Spleen (tissue), 13 donors: ENCODE measurements at places on chromosomes 2 and 18. TPM values are rescaled to one million over a fixed set of nuclear protein-coding genes. Genes with fewer than 3 reads are reported as not detected.
A peak's percentile ranks its signal among the peaks of the same experiment; 100 is the strongest.

DNA sequence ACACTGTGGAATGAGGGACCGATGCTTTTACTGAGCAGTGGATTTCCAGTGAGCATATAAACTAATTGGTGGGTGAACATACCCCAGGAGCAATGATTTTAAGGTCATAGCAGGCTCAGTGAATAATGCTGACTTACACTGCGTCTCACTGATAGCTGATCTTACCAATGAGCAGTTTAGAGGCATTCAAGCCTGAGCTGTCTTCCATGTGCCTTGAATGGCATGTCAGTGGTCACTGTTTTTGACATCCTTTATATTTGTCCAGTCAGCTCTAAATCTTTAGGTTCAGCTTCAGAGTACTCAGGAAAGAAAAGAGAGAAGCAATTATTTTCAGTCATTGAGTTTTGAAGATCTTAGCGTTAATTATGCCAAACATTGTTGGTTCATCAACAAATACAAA lies 88.3 kb downstream of the CAMKMT start:
- DNase-seq = no peak
- H3K27me3 ChIP-seq = no peaks in the 10 kb centered on the region
- H3K4me3 ChIP-seq = no peak overlapping the region
- no peaks in the 10 kb centered on the region for H3K4me1 ChIP-seq
- peaks cover 5% of the 10 kb centered on the region for H3K36me3 ChIP-seq
- H3K27ac ChIP-seq = no peak overlapping the region

DNA sequence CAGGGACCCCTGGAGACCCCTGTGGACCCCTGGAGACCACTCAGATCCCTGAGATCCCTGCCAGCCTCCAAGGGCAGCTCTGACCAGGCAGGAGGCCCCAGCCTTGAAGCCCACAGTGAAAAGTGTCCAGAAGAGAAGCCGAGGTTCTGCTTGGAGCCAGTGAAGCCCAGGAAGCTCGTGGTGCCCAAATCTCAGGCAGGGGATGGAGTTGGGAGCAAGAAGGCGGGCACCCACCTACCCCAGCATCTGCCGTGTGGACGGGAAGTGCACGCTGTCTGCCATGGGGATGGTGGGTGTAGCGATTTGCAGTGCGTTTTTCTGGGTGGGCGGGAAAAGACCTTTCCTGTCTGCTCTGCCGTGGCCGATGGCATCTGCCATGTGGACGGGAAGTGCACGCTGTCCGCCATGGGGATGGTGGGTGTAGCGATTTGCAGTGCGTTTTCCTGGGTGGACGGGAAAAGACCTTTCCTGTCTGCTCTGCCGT lies 120.6 kb upstream of the CTDP1 start:
- no peak for DNase-seq
- H3K27me3 ChIP-seq = peaks cover 4% of the 10 kb centered on the region

DNA sequence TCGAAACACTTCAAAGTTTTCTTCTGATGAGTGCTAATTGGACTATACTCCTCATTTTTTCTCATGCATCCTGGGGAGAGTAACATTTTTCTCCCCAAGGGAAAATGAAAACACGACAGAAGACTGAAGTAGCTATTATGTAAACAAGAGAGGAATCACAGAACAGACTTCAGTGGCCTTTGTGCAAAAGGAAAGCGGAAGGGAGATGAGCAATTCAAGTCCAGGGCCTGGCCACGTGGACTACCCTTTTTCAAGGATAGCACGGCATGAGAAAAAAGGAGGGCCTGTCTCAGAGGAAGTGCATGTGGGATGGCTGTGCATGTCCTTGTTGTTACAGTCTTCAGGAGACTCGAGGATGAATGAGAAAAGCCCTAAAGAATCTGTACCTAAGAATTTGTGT lies 43.8 kb upstream of the KCNE4 start:
- no peaks in the 10 kb centered on the region for H3K27me3 ChIP-seq
- DNase-seq = no peak
- H3K4me1 ChIP-seq = no peaks in the 10 kb centered on the region
- H3K27ac ChIP-seq = no peak overlapping the region

DNA sequence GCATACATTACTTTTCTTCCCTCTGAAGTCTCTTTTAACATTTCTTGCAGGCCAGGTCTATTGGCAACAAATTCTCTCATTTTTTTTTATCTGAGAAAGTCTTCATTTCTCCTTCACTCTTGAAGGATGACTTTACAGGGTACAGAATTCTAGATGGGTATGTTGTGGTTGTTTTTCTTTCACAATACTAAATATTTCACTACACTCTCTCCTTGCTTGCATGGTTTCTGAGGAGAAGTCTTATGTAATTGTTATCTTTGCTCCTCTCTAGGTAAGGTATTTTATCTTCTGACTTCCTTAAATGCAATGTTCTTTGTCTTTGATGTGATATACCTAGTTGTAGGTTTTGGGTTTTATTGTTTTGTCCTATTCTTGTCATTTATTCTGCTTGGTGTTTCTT lies 371.1 kb downstream of the FIGN start:
- no peak overlapping the region for H3K4me3 ChIP-seq
- H3K27ac ChIP-seq = no peak overlapping the region
- no peaks in the 10 kb centered on the region for H3K4me1 ChIP-seq
- no peak for DNase-seq
- H3K27me3 ChIP-seq = no peaks in the 10 kb centered on the region
- H3K36me3 ChIP-seq = no peaks in the 10 kb centered on the region

GRCh38 chr18:58058720-58059119 lies 14.7 kb downstream of the NEDD4L start:
- H3K27me3 ChIP-seq = no peaks in the 10 kb centered on the region
- DNase-seq = no peak
- no peaks in the 10 kb centered on the region for H3K36me3 ChIP-seq
- H3K4me1 ChIP-seq = no peaks in the 10 kb centered on the region

DNA sequence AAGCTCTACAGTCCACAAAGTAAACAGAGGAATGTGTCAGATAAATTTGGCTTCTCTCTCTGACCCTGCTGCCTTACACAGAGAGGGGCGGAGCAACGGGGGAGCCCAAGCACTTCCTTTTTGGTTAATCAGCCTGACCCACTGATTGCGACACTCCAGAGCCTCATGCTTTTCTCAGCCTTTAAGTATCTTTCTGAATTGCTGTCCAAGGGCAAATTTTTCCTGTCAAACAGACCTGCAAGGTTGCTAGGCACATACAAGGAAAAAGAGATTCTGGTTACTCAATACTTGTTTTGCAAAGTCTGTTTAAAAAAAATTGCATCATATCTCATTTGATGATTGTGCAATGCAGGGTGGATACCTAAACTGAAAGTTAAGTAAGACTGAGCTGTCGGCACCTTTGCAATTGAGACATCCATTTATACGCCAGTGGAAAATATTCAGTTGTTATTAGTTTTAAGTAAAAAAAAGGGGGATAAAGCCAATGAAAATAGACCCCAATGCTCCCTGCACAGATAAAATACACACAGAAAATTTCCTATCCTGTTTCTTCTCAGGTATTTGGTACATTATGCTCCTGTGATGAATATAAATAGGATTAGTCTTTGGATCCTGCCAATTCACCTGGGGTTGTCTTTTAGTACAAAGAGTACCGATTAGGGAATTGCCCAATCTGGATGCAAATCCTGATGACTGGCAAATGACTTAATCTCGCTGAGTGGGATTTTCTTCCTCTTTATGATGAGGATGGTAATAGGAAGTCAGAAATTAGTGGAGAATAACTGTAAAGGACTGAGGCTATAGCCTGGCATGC lies 260.2 kb upstream of the TRIB2 start:
- peak overlapping the region; percentile 25 for H3K4me3 ChIP-seq
- H3K36me3 ChIP-seq = no peaks in the 10 kb centered on the region
- peaks cover 6% of the 10 kb centered on the region for H3K4me1 ChIP-seq
- H3K27ac ChIP-seq = peak overlapping the region; percentile 79

GRCh38 chr2:136362676-136363390 lies 244.9 kb upstream of the CXCR4 start:
- no peaks in the 10 kb centered on the region for H3K27me3 ChIP-seq
- H3K4me1 ChIP-seq = no peaks in the 10 kb centered on the region
- DNase-seq = no peak
- no peaks in the 10 kb centered on the region for H3K36me3 ChIP-seq
- H3K27ac ChIP-seq = no peak overlapping the region
- H3K4me3 ChIP-seq = no peak overlapping the region

DNA sequence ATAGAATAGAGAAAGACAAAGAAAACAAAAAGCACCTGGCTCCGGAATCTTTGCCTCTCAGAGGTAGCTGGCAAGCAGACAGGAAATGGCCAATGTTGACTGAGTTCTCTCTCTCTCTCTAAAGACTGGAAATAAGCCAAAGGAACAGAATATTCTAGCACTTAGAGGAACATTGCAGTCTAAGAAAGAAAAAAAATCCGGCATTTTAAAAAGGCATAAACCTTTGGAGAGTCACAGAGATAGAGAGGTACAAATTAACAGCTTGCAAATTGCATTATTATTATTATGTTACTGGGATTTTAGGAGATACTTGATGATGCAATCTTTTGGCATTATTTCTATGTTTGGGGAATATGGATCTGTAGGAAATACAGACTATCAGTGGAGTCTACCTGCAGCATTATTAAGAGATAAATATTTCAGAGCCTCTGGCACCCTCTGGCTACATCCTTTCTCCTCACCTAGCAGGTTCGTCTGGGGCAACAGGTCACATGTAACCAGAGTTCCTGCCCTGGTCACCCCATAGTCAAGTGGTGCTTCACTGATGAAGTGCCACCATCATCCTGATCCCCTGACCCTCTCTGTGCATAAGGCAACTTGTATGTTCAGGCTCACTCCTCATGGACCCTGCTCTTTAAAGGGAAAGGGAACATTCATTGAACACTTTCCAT lies 318.9 kb upstream of the ACVR2A start:
- no peak overlapping the region for H3K4me3 ChIP-seq
- DNase-seq = no peak
- H3K27ac ChIP-seq = no peak overlapping the region
- peaks cover 6% of the 10 kb centered on the region for H3K4me1 ChIP-seq

DNA sequence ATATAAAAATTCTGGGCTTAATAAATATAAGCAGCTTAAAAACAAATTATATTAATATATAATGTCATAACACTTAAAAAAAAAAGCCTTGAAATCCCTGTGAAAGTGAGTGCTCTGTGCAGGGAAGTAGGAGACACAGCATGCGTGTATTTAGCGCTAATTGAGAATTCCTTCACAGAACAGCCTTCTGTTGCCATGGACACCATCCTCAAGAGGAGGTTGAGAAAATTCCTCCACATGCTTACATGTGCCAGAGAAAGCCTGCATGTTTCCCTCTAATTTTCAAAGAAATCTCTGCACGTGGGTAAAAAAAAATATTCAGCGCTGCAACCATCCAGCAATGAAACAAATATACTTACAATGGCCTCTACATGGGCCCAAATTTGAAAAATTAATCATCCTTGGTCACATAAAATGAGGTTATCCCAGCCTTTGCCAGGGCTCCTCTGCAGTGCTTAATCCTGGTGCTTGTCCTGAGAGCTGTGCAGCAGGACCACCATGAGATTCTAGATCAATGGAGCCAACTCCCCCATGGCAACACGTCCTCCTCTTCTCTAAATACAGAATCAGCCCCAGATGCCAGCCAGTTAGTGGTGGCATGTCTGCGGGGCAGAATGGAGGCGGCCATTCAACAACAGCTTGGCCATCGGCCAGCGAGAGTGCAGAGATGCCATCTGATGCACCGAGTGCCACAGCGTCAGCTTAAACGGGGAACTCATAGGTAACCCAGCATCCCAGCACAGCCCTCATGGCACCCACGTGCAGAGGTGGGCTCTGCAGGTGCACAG lies 228.0 kb downstream of the MYT1L start:
- H3K27ac ChIP-seq = no peak overlapping the region
- H3K27me3 ChIP-seq = no peaks in the 10 kb centered on the region
- no peaks in the 10 kb centered on the region for H3K36me3 ChIP-seq
- no peaks in the 10 kb centered on the region for H3K4me1 ChIP-seq
- no peak overlapping the region for H3K4me3 ChIP-seq

- H3K27ac ChIP-seq = no peak overlapping the region
- H3K4me1 ChIP-seq = no peaks in the 10 kb centered on the region
- DNase-seq = no peak
- no peak overlapping the region for H3K4me3 ChIP-seq
- no peaks in the 10 kb centered on the region for H3K27me3 ChIP-seq
- no peaks in the 10 kb centered on the region for H3K36me3 ChIP-seq
These were observed 43.0 kb upstream of the CHMP1B start for GRCh38 chr18:11808001-11808855.

DNA sequence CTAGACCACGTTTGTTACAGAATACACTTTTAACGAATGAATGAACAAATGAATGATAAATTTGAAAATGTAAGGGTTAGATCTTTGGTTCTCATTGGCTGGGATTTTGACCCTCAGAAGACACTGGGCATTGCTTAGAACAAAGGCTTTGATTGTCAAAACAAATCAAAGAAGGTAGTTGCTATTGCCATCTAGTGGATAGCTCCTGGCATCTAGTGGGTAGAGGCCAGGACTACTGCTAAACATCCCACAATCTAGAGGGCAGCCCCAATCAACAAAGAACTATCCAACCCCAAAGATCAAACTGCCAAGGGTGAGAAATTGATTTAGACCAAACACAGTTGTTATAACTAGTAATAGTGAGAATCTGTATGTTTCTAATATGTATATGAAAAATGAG lies 552.3 kb downstream of the KCNJ3 start:
- DNase-seq = no peak
- no peak overlapping the region for H3K27ac ChIP-seq
- H3K36me3 ChIP-seq = no peaks in the 10 kb centered on the region
- no peak overlapping the region for H3K4me3 ChIP-seq

DNA sequence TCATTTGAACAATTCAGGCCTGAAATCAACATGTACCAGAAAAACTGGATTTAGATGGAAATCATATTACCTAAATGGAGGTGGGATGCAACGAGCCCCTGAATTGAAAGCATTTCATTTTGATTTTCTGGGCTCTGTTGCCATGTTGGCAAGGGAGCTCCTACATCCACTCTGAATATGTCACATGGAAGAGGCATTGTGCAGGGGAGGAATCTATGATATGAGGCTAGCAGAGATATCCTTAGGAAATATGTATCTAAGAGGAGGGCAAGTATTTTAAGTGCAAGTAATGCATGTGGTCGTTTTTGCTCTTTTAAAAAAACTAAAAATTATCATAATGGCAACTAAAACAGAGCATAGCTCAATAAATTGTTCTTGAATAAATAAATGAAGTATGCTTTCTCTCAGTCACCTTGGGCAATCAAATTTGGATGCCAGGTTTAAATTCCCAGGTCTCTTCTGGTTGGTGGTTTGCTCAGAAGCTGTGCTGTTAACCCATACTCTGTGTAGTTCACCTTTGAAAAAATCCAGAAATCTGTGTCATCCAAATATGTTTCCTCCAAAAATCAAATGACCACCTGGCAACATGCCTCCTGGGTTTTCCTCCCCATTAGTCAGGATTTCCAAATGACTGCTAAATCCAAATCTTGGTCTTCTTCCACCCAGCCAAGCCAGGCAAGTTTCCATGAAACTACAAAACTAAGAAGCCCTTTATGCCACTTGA lies 6.5 kb upstream of the LGALSL start:
- H3K27ac ChIP-seq = no peak overlapping the region
- no peak for DNase-seq
- H3K4me3 ChIP-seq = no peak overlapping the region
- no peaks in the 10 kb centered on the region for H3K36me3 ChIP-seq
- H3K4me1 ChIP-seq = peaks cover under 1% of the 10 kb centered on the region

- peaks cover 6% of the 10 kb centered on the region for H3K4me1 ChIP-seq
- H3K36me3 ChIP-seq = no peaks in the 10 kb centered on the region
- H3K27ac ChIP-seq = no peak overlapping the region
- no peaks in the 10 kb centered on the region for H3K27me3 ChIP-seq
These were observed 28.0 kb downstream of the STAT4 start for GRCh38 chr2:191122638-191123294.

Gene FAM237A
- not detected for total RNA-seq

Gene CROCC2
- total RNA-seq = 1.1 TPM

Gene DUSP19
- total RNA-seq = 5.6 TPM

Gene PCARE
- total RNA-seq = not detected

Gene UGT1A5
- not detected for total RNA-seq

Gene ZSWIM2
- not detected for total RNA-seq

Gene ZBTB7C
- total RNA-seq = 64.2 TPM

Gene NT5C1B
- not detected for total RNA-seq

Gene SAG
- total RNA-seq = 0.20 TPM
